ENCODE measurements at places on chromosomes 6 and 20.

- peak; percentile 68 for DNase-seq
These were observed at the start of gene GPR6 for GRCh38 chr6:109978174-109979032. GPR6 (plus strand) TSS chr6:109978311; CDS start chr6:109979113, 802 bp downstream.

DNA sequence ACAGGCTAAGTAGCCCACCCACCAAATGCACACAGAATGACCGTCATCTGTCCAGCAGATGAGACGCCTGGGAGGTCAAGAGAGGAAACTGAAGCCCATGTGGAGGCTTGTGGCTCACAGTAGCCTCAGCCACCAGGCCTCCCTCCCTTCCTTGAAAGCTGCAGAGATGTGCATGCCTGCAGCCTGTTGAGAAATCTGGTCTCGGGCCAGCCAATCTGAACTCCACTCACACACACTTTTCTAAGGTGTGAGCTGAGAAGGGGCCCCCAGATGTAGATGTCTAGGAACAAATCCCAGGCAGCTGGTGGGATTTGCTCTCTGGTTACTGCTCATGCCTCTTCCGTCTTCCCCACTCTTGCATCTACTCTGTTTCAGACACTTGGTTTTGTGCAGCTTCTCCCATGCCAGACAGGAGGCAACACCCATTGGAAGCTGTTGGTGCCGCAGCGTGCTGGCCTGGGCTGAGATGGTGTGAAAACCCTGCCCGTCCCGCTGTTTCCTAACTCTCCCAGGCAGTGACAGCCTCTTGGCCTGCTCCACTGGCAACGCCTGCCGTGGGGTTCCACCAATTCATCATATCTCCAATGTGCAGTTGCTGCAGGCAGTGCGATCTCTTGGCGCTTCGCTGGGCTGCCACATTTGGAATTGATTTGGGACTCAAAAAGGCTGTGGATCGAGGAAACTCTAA, 24.1 kb upstream of the PAX1 start:
- DNase-seq, result peak; percentile 76

DNA sequence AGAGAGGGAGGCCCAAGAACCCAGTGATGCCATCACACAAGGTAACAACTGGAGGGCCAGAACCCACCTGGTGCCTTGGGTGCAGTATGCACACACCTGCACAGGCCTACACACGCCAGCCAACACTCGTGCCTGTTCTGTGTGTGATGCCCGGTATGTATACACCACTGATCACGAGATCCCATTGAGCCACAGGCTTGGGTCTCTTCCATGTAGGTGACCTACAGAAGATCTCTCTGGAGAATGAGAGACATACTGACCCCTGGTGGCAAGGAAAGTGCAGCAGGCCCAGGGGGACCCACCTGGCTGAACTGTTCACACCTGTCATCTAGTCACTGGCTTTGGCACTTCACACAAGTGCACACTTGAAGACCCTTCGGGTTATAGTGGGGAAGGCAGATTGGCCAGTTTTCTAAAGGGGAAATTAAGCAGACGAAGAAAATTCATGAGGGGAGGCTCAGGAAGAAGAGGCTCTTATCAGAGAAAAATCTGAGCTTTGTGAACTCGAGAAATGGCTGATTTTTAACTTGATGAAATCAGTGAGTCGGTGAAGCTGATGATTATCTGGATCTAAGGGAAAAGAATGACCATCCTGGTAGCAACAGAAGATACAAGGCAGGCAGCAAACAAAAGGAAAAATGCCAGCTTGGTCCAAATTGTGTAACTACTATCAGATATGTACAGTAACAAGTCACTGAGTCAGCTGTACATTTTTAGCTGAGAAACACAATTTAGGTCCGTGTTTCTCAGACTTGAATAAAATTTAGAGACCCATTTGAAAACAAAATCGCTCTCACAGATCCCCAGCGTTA, 69.1 kb upstream of the PBOV1 start:
- peak; percentile 64 for DNase-seq

GRCh38 chr6:155638200-155638599, 182.6 kb upstream of the NOX3 start:
- DNase-seq, result no peak

DNA sequence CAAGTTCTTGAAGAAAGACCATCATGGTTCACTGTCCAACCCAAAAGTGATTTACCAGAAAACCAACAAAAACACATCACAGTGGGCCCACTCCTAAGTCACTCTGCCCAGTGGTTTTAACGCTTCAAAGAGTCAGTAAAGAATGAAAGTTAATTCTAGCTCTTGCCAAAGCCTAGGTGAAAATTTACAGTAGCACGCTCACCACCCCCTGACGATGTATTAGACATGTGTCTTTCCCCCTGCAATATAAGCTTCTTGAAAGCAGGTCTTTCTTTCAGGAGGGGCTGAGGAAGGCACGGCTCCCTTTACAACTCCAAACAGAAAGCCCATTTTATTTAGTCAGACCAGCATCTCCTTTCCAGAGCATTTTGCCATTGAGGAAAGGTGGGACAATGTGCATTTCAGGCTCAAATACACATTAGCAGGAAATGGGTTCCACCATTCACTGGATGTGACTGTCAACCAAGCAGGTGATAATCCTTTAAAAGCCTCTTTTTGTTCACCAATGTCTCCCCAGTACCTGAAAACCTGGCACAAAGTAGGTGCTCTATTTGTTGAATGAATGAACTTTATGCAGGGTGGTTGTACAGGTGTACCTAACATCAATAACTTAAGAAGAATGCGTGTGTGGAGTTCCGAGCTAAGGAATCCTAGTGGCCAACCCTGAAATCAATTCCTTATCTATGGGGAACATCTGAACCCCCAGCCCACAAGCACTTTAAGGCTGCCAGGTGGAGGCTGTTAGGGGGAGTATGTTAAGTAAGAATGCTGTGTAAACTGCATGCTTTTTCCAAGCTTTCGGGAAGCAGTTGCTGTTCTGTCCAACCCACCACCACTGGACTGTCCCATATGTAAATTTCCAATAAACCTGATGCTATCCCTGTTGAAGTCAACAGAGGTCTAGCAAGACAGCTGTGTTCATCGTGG, 11.4 kb downstream of the EZR start:
- DNase-seq, result no peak

DNA sequence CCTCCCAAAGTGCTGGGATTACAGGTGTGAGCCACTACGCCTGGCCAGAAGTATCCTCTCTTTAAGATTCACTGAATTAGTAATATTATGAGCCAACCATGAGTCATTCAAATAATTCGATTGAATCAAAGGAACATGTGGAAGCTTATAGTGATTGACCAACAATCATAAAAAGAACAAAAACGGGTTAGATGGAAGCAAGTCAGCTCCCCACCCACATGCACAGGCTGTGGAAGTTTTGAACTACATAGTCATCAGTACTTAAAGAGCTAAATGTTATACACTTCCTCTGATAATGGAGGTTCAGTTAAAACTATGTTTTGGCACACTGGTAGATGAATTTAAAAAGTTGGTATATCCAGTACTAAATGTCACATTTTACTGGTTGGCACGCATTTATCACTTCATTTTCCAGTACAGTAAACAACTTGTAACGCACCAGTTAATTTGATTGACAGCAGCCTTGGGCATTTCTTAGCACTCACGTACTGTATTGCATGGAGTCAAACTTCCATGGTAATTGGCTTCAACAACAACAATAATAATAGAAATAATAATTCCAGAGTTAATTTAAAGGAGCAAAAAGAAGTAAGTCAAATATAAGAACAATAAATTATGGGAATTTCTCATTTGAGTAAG, 1107.3 kb upstream of the MAP3K7 start:
- DNase-seq, result no peak

DNA sequence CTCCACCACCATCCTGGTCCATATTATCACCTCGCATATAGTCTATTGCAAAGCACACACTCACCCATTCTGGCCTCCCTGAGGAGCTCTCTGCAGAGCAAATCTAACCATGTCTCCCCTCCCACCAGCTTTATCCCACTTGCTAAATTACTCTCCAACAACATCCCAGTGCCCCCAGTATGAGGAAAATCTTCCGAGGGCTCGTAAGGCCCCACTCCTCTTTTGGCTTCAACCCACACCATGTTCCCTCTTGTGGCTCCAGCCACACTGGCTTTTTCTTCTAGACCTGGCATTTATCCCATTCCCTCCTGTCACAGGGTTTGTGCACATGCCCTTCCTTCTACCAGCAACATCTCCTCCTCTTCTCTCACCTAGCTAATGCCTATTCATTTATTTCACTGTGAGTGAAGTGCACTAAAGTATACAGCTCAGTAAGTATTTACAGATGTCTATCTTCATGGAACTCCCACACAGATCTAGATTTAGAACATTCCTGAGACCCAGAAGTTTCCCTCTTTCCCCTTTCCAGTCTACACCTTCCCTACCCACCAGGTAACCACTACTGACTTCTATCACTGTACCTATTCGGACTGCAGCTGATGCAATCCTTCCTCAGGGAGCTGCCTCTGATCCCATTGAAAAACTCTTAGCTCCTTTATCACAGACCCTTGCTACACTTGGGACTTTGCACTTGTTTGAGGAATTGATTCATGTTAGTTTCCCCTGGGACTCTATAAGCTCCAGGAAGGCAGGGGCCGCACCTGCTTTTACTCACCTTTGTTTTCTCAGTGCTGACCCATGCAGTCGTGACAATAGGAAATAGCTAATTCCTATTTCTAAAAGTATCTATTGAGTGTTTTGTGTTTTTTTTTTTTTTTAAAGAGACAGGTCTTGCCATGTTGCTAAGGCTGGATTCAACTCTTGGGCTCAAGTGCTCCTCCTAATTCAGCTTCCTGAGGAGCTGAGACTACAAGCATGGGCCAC, 15.5 kb downstream of the MRPL14 start:
- no peak for DNase-seq

GRCh38 chr6:26155061-26155930, 68.1 kb downstream of the HFE start:
- DNase-seq, result peak; percentile 75

GRCh38 chr6:161082215-161082614, 90.6 kb downstream of the MAP3K4 start:
- no peak for DNase-seq

GRCh38 chr6:149755300-149756260, 6.0 kb downstream of the PCMT1 start:
- DNase-seq, result no peak

GRCh38 chr6:3022765-3023662, 23.3 kb downstream of the NQO2 start:
- DNase-seq, result no peak

DNA sequence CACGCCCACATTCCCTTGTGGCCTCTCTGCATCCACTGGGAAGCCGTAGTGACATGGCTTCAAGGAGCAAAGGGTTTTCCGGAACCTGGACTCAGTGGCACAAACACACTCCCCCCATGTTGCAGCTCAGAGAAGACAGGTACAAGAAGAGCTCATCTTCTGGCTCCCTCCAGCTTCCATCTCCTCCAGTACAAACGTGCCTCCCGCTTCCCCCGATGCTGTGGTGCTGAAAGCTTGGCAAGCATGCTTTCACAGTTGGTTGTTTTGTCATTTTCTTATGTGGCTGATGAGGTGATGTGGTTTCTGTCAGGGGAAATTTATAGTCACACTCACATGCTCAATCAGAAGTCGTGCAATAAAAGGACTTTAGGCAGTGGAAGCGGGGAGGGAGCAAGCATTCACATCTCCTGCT, 258.5 kb downstream of the KIF16B start:
- DNase-seq, result no peak

DNA sequence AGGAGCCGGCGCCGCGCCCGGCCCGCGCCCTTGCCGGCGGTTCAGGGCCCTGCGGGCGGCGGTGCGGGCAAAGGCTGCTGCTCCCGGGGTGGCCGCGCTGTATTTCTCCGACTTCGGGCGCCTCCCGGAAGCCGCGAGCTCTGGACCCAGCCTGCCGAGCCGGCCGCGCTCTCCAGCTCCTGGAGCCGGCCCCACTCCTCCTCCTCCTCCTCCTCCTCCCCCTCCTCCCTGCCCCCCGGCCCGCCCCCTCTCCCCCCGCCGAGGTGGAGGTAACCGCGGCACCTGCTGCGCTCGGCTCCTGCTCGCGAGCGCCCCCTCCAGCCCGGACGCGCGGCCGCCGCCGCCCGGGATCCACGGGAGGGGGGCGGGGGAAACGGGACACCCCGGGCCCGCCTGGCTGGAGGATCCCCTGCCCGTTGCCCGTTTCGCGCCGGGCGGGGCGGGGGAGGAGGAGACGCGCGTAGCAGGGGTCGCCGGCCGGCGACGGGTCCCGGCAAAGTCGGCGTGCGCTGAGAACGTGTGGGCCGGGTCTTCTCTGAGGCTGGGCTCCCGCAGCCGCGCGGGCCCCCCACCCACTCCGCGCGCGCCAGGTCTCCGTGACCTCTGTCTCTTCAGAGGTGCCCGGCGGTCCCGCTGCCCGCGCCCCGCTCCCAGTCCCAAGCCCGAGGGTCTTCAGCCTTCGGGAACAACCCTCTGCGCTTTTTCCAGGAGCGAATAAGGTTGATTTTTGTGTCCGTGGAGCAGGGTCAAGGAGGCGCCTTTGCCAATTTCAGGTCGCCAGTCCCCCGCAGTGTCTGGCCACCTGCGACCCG, at the start of gene SLC22A23:
Gene SLC22A23 (minus strand): TSS at position 153 of the 812 bp plus-strand sequence. CDS start 491 bp downstream, outside the sequence.
- peak; percentile 83 for DNase-seq

GRCh38 chr6:52499026-52499425, 77.8 kb downstream of the TRAM2 start:
- no peak for DNase-seq

- DNase-seq, result no peak
These were observed 905 bp upstream of the SLC12A5 start for GRCh38 chr20:46028110-46028509.

DNA sequence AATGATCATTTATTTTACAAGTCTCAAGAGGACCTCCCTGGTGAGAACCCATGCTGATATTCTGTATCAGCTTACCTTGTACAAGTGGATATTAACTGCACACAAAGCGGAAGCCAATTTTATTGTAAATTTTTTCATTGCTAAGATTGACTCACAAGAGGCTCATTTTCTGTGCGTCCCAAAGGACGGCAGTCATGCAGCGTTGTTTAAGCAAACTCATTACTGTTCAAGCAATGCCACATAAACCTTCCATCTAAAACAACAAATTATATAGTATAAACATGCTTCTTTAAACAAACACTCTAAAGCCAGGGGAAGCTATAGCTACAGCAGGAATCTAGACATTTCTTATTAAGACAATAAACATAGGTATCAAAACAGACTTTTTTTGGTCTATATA, 575.3 kb downstream of the FRK start:
- DNase-seq, result no peak

DNA sequence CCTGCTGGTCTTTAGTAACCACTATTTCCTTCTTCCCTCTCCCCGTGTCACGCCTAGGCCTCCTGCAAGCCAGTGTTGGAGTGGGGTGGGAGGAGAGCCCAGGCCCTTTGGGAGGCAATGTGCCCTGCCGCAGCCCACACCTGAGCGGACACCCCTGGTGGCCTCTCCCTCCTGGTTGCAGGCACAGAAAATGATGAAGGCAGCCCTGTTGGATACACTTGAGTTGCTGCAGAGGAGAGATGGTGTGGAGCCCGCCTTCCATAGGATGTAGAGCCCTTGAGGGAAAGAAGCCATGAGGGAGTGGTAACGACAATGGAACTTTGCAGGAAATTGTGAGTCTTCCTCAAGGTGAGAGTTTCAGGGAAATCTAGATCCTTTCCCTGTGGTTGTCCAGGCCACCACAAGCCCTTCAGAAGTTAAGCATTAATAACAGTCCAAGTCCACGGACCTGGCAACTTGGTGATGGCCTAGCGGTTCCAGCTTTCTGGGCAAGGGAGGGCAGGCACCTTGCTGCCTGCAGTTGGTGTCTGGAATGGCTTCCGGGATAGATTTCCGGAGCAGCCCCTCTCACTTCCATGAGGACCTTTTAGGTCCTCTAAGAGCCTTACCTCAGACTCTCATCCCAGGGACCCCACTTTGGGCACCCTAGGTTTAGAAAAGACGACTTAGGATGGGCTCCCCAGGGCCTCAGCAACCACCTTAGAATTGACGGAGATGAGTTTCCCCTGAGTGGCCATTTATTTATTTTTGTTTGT, 67.3 kb upstream of the NXT1 start:
- DNase-seq, result no peak

- no peak for DNase-seq
These were observed 10.5 kb downstream of the ZBTB2 start for GRCh38 chr6:151380848-151381205.

- no peak for DNase-seq
These were observed 903 bp downstream of the SLC4A11 start for GRCh38 chr20:3237958-3238615.

Data from thyroid gland (tissue), 4 donors.